Hair follicular keratinocyte (primary cell): ENCODE measurements at places on chromosomes 3 and 15. TPM values are rescaled to one million over a fixed set of nuclear protein-coding genes. Genes with fewer than 3 reads are reported as not detected.

The CHL1 gene
- total RNA-seq: 0.08 and 0.47 TPM in 2 replicates

The CSPG4 gene
- total RNA-seq: 77.6 and 155 TPM in 2 replicates

The ARL14 gene
- 1.1 TPM in 1 of 2 replicates, not detected in the other for total RNA-seq

The NR2E3 gene
- not detected in 2 replicates for total RNA-seq

The RFT1 gene
- 19.4 and 26.8 TPM in 2 replicates for total RNA-seq

The KLHL40 gene
- total RNA-seq: not detected in 2 replicates
